ENCODE measurements at places on chromosomes 2 and 18. TPM values are rescaled to one million over a fixed set of nuclear protein-coding genes. Genes with fewer than 3 reads are reported as not detected.

Gene PARD6G
- 20.3 TPM for total RNA-seq

GRCh38 chr18:72940986-72941385 lies 73.2 kb upstream of the NETO1 start:
- DNase-seq: no peak

- no peak for DNase-seq
Measured at GRCh38 chr2:73035899-73036711, 35.4 kb downstream of the SFXN5 start.

- DNase-seq: no peak
Measured at GRCh38 chr2:83594241-83595120, 864.6 kb downstream of the SUCLG1 start.

DNA sequence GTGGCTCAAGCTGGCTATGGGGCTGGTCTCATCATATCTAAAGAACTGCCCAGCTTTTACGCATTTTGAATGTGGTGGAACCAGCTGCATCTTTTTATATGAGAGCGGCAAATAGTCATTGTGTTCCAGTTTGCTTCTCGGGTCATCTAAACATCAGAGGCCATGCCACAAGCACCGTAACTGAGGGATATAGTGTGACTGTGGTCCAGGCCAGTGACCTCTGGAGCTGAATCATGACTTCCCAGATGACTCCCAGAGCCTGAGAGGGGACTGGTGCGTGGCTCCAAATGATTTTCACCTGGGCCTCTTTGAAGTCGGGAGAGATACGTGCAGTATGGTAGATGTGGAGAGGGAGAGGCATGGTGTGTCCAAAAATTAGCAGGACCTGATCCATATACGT lies 271.0 kb downstream of the NEDD4L start:
- peak; percentile 52 for DNase-seq

DNA sequence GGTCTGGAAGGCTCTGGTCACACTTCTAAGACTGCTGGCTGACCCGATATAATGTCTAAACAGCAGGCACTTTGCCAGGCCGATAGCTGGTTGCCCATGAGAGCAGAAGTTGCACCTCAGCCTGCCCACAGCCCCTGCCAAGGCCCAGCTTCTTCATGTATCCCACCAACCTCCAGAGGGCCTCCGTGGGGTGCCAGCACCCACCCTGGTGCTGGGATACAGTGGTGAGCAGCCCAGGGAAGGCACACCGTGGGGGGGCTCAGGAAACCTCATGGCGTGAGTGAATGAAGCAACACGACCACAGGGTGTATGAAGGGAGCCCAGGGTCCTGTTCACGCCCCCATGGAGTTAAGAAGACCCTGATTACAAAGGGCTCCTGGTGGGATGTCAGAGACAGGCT lies 16.2 kb upstream of the GLI2 start:
- no peak for DNase-seq

DNA sequence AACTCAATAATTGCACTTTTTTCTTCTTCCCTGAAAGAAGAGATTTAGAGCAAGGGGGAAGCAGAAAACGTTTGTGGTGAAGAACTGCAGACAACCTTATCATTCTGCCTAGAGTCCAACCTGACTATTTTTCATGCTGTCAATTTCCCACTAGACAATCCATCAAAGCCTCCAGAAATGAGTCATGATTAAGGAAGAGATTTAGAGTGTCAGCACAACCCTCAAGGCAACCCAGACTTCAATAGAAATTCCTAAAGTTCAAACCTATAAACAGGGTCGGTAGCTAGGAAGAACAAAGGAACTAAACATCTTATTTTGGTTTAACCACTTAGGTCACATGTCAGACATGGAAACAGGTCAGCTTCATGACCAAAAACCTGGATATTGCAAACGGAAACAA lies 86.9 kb downstream of the SLC25A12 start:
- peak; percentile 35 for DNase-seq

- no peak for DNase-seq
Measured at GRCh38 chr18:10215446-10215845, 239.0 kb upstream of the APCDD1 start.
